T-cell (primary cell): ENCODE measurements at places on chromosomes 2 and 18.

DNA sequence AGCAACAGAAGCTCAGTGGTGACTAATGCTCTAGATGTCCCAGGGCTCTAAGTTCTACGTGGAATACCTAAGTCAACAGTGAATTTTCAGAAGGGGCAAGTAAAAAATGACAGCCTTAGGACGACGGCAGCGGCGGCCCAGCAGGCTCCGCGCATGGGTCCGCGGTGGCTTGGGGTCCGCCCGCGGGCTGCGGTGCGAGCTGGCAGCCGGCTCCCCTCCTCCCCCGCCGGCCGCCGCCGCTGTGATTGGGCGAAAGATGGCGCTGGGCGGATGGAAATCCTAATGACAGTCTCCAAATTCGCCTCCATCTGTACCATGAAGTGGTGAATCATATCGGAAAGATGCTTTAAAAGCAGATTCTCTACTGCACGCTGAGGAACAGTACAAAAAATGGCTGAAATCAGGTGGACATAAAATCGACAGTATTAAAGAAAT is 74.7 kb downstream of the HNRNPLL start:
- H3K27me3 ChIP-seq = peaks cover 28% of the 10 kb centered on the region
- no peaks in the 10 kb centered on the region for H3K36me3 ChIP-seq
- H3K27ac ChIP-seq = no peak overlapping the region
- H3K4me3 ChIP-seq = no peak overlapping the region

GRCh38 chr2:42342061-42342794 is 18.8 kb downstream of the COX7A2L start:
- H3K4me3 ChIP-seq = no peak overlapping the region
- H3K4me1 ChIP-seq = no peaks in the 10 kb centered on the region
- DNase-seq = no peak
- no peaks in the 10 kb centered on the region for H3K27me3 ChIP-seq
- no peak overlapping the region for H3K27ac ChIP-seq

- no peak overlapping the region for H3K27ac ChIP-seq
- no peaks in the 10 kb centered on the region for H3K27me3 ChIP-seq
- H3K36me3 ChIP-seq = no peaks in the 10 kb centered on the region
Observed at GRCh38 chr2:241052677-241053360, 49.3 kb downstream of the MTERF4 start.

DNA sequence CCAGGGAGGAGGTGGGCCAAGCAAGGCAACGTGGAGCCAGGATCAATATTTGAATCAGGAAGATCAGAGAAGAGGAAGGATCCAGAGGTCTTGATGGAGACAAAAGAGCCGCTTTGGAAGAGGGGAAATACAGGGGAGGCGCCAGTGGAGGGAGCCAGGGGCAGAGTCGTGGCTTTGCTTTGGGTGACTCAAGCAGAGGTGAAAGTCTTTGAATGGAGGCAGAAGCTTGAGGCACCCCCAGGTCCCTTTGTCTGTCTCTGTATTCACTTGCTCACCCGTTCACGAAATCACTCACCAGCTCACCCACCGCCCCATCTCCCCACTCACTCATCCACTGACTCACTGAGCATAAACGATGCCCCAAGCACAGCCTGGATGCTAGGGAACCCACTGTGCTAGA is 134.1 kb downstream of the ACOXL start:
- no peaks in the 10 kb centered on the region for H3K27me3 ChIP-seq
- H3K4me1 ChIP-seq = peaks cover 15% of the 10 kb centered on the region
- H3K36me3 ChIP-seq = no peaks in the 10 kb centered on the region
- no peak overlapping the region for H3K27ac ChIP-seq
- DNase-seq = no peak

DNA sequence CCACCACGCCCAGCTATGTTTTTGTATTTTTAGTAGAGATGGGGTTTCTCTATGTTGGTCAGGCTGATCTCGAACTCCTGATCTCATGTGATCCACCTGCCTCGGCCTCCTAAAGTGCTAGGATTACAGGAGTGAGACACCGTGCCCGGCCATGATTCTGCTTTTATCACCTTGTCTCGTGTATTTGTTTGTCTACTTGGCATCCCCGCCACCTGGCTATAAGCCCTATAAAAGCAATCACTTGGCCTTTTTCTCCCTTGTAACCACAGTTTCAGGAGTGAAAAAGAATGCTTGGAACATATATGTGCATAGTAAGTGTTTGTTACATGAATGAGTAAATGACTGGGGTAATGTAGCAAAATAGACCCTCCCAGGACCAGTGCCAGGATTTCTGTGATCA is 77.5 kb upstream of the PAPOLG start:
- no peaks in the 10 kb centered on the region for H3K36me3 ChIP-seq
- no peak overlapping the region for H3K4me3 ChIP-seq
- no peak for DNase-seq
- no peak overlapping the region for H3K27ac ChIP-seq
